WERI-Rb-1 (cell line): ENCODE measurements at places on chromosomes 7 and 10.

- DNase-seq, result no peak
Observed at GRCh38 chr10:28113202-28113601, 114.3 kb upstream of the ODAD2 start.

DNA sequence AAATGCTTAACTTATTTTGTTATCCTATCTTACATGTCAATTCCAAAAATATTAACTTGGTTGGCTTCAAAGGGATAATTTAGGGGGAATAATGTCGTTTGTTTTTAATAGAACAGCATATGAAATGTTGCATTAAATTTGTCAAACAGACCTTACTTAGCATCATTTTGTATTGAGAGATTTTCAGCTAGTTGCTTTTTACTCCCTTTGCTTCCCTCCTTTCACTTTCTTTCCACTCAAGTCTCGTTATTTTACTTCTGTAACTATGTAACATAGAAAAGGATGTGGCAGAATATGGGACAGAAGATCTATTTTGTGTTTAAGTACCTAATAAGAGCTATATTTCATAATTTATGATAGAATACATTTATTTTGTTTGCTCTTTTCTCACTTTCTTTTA lies 2.6 kb downstream of the PHYHIPL start:
- no peak for DNase-seq

- DNase-seq, result no peak
Observed at GRCh38 chr10:11705722-11706121, 36.5 kb upstream of the ECHDC3 start.

GRCh38 chr10:59865101-59865500 lies 41.3 kb downstream of the CCDC6 start:
- peak; percentile 35 for DNase-seq

DNA sequence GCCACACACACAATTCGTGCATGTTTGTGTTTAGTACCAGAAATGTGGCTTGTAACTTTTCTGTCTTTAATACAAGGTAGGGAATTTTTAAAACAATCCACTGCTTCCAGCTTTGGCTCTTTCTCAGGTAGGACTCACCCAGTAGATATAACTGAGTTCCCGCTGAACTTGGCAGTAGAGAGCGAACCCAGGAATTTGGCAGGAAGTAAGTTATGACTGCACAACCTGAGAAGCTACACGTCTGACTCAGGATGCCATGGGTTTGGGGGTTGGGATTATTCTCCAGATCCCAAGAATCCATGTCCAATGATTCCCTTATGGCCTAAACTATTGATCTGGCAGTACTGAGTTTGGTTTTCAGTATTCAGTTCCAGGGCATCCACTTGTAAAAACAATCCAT lies 499.7 kb downstream of the CALN1 start:
- DNase-seq, result no peak

GRCh38 chr7:121873289-121874194 lies 581 bp downstream of the PTPRZ1 start:
- peak; percentile 30 for DNase-seq

GRCh38 chr10:1410032-1410431 lies 327.3 kb downstream of the ADARB2 start:
- no peak for DNase-seq
